HCT116 (cell line): ENCODE measurements at places on chromosomes 6 and 20.

DNA sequence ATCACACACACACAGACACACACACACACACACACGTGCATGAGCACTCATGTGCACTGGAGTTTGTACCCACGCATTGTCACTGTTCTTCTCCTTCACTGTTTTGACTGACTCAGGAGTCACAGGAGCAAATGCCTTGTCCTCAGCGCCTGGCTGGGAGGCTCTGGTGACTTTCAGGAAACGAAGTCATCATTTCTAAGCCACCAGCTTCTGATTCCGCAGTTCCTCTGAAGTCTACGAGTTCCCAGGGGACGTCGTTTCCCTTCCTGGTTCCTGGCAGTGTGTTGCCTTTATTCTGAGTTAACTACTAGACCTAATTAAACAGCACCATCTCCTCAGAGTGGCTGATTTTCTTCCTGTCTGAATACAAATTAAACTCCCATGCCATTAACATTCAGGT is 82.2 kb upstream of the PMEPA1 start:
- DNase-seq = no peak

DNA sequence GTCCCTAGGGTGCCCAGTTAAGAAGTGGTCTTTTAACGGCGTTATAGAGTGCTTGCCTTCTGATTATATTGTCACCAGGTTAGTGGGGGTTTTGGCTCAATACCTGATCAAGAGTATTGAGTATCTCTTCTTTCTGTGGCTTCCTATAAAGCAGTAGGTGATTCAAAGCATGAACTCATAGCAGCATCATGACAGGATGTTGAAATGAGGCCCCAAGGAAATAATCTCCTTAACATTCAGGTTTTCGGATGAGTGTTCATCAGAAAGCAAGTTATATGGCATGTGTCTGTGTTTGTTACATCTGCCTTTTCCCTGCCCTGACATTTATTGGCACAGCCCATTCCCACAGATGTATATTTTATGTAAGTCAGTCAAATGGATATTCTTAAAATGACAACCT is 301.0 kb downstream of the FARS2 start:
- DNase-seq = no peak

DNA sequence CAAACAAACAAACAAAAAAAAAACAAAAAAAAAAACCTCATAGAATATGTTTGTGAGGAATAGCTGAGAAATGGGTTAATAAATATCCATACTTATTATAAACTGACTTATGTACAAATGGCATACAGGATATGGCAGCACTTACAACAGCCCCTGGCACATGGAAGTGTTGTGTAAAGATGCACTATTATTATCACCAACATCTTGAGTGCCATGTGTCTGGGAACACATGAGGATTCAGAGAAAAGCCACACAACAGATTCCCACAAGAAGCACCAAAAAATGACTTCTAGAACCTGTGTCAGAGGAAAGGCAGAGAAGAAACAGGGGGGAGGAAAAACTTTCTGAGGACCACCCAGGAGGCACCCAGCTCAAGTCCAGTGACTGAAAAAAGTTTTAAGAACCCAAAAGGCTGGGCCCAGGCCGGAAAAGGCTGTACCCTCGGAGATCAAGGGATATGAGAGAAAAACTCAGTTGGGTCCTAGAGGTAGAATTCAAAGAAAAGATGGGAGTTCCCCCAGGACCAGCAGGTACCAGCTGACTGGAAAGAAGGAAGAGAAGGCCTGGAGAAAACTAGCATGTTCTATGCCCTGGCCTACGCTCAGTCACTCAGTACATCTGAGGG is 9.4 kb upstream of the TAF8 start:
- no peak for DNase-seq

DNA sequence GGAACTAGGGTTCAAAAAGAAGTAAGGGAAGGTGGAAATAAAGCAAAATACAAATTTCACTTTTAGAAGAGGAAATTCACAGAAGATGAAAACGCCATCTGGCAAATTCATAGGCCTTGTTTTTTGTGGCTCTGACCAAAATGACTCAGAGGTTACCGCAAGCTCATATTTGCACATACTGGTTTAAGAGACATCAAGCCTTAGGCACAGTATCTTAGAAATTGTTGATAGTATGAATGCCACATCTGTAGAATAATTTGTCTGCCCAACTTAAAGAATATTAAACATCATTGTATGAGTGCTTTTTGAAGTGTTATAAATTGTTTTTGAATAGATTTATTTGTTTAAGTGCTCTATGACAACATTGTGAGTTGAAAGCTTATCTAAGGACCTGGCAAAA is 10.6 kb downstream of the TAAR1 start:
- DNase-seq = no peak

DNA sequence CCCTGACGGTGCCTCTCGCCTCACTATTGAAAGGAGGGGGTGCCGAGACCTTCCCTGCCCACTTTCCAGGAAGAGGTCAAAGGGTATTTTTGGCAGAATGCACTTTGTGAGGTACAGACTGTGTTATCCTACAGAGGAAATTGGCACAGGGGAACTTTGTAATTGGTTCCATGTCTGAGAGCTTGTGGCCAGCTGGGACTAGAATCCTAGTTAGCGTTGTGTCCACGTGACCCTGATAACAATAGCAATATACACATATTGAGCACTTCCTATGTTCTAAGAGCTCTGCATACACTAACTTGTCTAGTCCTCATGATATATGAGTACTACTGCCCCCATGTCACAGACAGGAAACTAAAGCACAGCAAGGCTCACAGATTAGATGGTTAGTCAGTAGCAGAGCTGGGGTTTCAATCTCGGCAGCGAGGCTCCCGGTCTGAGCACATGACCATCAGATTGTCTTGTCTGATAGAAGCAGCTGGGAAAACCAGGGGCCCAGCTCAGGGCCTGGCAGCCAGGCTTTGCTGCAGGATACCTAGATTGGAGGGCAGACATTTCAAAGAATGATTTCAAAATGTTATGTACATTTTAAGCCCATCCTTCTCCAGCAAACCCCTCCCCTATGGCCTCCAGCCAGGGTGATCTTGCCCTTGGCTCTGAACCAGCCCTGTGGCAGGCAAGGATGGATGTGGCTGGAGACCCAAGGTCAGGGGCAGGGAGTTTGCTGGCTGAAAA is 1.4 kb downstream of the MAPK13 start:
- DNase-seq = no peak

- DNase-seq = no peak
Observed at GRCh38 chr20:50930139-50930975, 880 bp downstream of the ADNP start.

- no peak for DNase-seq
Observed at GRCh38 chr20:61350500-61351250, 98.6 kb downstream of the CDH4 start.

DNA sequence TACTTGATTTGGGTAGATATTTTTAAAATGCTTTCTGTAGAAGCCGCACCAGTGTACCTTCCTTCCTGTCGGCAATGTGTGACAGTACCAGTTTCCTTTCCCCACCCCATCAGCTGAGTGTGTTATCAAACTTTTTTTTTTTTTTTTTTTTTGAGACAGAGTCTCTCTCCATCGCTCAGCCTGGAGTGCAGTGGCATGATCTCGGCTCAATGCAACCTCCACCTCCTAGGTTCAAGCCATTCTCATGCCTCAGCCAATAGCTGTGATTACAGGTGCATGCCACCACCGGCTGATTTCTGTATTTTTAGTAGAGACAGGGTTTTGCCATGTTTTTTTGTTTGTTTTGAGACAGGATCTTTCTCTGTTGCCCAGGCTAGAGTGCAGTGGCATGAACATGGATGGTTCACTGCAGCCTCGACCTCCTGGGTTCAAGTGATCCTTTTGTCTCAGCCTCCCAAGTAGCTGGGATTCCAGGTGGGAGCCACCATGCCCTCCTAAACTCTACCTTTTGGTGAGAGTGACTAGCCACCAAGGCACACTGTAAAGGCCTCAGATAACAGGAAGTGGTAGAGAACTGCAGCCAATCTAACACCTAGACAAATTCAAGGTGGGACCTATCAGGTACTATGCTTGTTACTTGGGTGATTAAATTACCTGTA is 26.5 kb upstream of the ZBTB22 start:
- no peak for DNase-seq

- DNase-seq = no peak
Observed at GRCh38 chr6:45617441-45617840, 239.7 kb upstream of the SUPT3H start.

DNA sequence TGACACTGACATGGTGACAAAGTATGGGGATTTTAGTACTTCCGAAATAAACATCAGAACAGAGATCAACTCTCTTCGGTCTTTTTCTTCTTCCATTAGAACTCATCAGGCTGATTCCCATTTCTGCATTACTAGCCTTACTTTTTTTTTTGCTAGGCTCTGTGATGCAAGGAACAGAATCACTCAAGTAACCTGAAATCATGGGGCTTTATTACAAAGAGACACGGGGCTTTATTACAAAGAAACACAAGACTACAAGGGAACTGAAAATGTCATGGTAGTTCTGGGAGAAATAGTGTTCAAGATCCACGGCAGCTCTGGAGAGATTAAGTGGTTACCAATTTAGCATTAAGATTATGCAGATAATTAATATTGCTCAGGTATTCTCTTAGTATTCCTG is 11.6 kb downstream of the SOX4 start:
- no peak for DNase-seq

DNA sequence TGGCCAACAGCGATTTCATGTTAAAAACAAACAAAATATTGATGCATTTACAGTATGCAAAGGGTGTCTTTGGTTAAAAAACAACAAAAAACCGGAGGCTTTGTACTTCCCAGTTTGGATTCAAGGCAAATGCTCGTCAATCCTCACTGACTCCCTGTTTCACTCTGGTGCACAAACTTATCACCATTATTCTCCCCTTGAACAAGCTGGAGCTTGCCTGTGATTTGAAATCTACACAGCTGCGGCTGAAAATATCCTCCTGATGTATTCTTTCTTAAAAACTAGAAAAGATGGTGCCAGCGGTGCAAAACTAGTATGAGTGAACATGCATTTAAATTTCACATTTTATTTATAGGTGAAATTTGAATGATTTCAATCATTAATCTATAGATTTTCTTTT is 3.3 kb downstream of the PERP start:
- DNase-seq = no peak

GRCh38 chr6:108083349-108083748 is 8.8 kb upstream of the OSTM1 start:
- no peak for DNase-seq

DNA sequence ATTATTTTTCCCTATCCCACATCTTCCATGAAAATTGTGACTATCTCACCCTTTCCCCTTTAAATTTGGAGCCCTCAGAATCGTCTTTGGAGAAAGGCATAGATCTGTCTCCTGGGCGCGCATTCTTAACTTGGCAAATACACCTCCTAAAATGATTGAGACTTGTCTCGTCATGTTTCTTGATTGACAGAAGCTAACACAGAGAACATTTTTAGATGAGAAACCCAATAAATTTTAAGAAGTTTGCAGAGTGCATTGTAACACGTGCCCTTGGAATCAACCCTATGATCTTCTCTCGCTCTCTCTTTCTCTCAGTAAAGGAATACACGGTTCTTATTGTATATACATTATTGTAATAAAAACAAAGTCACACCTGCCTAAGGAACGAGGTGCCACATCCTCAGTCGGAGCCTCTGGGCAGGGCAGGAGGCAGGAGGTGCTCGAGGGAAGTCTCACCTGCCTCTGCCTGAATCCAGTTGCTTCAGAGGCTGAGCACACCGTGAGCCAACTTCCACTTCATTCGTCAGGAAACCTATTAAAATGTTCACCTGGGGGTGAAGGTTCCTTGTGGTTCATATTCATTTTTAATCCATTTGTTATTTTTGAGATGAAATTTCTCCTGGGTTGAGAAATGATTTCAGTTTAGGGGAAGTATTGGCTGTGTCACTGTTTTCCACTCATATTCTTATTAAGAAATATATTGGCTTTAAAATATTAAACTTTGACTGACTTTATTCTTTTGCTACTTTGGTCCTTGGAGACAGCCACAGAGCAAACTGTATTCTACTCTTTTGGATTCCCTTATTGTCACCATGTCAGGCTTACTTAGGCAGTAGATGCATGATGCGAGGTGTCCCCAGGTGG is 90.5 kb upstream of the THBS2 start:
- DNase-seq = no peak

DNA sequence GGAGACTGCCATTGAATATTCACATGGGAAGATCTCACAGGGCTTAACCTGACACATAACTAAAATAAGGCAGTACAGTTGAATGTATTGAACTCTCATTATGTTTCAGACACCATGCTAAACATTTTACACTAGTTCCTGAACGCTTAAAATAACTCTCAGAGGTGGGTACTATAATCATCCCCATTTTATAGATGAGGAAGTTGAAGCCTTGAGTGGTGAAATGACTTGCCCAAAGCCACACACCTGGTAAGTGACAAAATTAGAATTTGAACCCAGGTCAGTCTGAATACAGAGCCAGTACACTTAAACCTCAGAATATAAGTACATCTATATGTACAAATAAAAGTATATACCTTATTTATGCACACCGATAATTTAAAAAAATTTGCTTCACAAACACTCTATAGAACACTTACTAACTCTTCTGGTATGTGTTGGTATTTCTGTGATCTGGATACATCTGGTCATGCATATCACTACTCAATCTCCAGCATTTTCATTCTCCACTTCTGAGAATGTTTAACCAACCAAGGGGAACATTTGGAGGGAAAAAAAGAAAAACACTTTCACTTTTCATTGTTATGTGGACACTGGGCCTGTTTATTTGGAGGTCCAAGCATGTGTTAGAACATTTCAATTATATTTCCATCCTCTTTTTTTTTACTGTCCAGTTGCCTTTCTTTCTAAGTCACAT is 4.6 kb upstream of the BICRAL start:
- no peak for DNase-seq

- DNase-seq = no peak
Observed at GRCh38 chr6:132728616-132729015, 14.8 kb upstream of the VNN1 start.

DNA sequence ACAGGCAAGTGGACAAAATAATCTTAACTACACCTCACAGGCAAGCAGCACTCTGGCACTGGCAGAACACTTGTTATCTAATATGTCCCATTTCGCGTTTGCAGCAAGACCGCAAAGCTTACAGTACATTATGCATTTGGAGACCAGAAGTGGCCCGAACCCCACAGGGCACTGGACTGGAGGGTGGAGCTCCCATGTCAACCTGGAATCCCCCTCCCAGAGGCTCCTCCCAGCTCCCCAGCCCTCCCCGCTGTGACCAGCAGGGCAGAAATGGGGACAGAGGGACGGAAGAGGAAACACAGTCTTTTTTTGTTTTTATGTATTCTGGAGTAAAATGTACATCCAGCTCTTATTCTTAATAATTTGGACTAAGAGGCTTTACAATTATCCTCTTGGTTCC is 263.7 kb downstream of the SMOC2 start:
- no peak for DNase-seq

DNA sequence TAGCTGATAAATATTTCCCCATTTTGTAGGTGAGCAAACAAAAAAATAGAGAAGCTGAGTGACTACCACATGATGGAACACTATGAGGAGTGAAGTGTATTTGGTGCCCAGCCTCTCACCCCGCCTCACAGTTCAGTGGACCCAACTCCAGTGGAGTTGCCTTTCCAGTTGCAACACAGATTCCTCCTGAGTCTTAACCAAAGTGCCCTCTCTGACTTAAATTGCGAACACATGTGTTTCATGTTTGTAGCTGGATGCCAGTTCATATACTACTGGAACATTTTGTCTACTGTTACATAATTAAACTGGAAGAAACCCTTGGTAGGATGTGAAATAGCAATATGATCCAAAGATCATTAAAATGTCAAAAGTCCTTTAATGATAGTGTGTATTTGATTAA is 448.9 kb downstream of the COL12A1 start:
- DNase-seq = no peak

- DNase-seq = no peak
Observed at GRCh38 chr6:116096979-116097816, 3.5 kb upstream of the NT5DC1 start.

- DNase-seq = no peak
Observed at GRCh38 chr6:52840763-52841585, at the start of gene GSTA5. TSS of gene GSTA5 (minus strand) at chr6:52840813.

GRCh38 chr20:32807706-32808105 is 12.0 kb upstream of the MAPRE1 start:
- no peak for DNase-seq
